ENCODE measurements at places on chromosomes 16 and 17.

DNA sequence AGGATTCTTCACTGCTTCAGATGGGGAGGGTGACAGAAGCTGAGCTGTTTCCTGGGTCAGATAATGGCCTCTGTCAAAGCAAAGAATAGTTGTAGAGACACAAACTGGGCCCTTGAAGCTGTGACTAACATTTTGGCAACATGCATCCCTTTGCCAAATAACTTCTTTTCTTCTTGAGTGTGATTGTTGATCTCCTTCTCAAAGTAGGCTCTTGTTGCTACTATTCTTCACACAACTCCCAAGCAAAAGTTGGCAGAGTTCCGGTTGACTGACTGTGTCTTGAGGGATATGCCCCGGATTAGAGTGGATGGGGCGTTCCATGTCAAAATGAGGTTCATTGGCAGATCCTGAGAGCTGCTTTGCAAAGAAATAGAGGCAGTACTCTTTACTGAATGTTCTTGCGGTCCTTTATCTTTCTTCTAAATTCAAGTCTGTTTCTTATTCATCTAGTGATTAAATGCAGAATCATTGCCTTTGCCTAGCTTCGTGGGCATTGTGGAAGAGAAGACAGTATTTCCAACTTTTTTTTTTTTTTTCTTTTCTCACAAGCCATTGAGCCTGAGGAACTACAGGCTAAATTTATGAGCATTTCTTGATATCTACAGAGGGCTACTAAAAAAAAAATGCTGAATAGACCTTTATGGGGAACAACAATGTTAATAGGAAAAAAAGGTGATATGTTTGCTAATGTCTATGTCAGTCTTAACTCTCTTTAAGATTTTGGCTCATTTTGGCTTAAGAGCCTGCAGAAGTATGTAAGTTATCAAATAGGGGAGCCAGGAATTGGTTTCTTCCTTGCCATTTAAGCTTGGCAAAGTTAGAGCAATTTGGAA is 5.8 kb downstream of the WIPF2 start:
- peak; percentile 26 for DNase-seq

DNA sequence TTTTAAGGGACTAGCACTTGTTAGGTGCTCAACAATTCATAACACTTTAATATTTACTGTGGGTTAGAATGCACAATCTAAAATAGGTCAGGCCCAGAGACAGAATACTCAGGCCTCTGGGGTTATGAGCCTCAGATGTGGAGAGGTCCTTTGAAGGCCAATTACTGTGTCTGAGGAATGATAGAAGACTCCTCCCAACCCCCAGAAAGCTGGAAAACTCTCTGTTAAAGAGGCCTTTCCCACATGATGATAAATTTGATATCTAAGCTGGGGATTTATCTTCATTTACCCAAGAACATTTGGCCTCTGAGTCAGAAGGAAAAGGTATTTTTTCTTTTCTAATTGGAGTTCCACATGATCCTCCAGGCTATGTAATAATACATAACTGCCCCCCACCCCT is 41.1 kb upstream of the MMD start:
- no peak for DNase-seq

- DNase-seq: no peak
These were observed 574 bp downstream of the MPP3 start for GRCh38 chr17:43832168-43832975.

GRCh38 chr17:1290676-1291075 is 11.2 kb downstream of the TRARG1 start:
- DNase-seq: no peak

- no peak for DNase-seq
These were observed 10.3 kb downstream of the ZFPM1 start for GRCh38 chr16:88463411-88463810.

DNA sequence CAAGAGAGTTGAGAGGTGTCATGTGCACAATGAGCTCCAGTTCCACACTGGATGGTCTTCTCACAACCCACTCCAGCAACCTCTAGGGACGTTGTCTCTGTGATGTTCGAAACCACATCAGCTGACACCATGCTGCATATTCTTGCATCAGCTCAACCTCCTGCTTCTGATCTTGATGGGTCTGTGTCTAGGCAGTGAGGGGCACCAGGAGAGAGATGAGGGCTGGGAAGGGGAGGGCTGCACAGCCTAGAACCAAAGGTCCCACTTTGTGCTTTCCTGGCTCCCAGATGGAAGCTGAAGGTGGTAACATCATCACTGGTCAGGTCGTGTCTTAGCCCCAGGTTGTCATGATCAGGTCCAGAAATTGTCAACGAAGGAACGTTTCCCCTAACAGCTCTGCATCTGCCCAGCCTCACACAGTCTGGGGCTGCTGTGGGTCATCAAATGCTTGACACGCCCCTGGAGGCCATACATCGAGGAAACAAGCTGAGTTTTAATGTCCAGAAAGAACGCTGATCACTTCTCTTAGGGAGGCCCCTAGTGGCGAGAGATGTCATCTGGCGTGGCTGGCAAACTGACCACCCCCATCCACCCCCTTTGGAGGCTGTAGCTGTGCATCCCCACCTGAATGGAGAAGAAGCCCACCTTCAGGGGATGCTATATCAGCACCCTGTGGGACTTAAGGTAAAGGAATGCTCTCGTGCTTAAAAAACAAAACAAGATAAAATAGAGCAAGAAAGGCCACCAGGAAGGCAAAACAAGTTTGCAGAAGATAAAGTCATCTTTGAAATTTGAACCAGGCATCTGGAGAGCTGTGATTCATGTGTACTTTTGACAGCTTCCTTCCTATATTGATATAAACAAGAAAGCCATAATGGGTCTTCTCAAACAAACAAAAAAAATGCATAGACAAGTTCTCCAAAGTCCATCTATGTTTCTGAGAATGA is 58.3 kb downstream of the WIPI1 start:
- DNase-seq: peak; percentile 41

Measured in head of caudate nucleus (tissue), 42 donors.